Hair follicle dermal papilla cell (primary cell): ENCODE measurements at places on chromosomes 7 and 10. TPM values are rescaled to one million over a fixed set of nuclear protein-coding genes. Genes with fewer than 3 reads are reported as not detected.

PTPRZ1 gene
- 0.16 TPM in 1 of 2 replicates, not detected in the other for total RNA-seq

HIF1AN gene
- 9.9 and 11.2 TPM in 2 replicates for total RNA-seq

MAT1A gene
- not detected in 2 replicates for total RNA-seq

ARHGAP22 gene
- total RNA-seq = 52.6 and 55.5 TPM in 2 replicates

COL17A1 gene
- 1.2 and 1.6 TPM in 2 replicates for total RNA-seq

MSS51 gene
- total RNA-seq = 2.9 TPM in 2 replicates

PDK4 gene
- 0.49 TPM in 2 replicates for total RNA-seq

INA gene
- total RNA-seq = 12.8 and 13.0 TPM in 2 replicates
